ENCODE measurements at places on chromosomes 1 and 21. TPM values are rescaled to one million over a fixed set of nuclear protein-coding genes. Genes with fewer than 3 reads are reported as not detected.
A peak's percentile ranks its signal among the peaks of the same experiment; 100 is the strongest.

GRCh38 chr1:234725177-234726132 is 115.5 kb upstream of the IRF2BP2 start:
- no peaks in the 10 kb centered on the region for H3K27me3 ChIP-seq
- no peaks in the 10 kb centered on the region for H3K36me3 ChIP-seq
- H3K4me1 ChIP-seq = peaks cover 44% of the 10 kb centered on the region
- H3K4me3 ChIP-seq = no peak overlapping the region

GRCh38 chr1:1175221-1176062 is 1.8 kb downstream of the TTLL10 start:
- peak; percentile 43 for DNase-seq
- no peaks in the 10 kb centered on the region for H3K27me3 ChIP-seq

DNA sequence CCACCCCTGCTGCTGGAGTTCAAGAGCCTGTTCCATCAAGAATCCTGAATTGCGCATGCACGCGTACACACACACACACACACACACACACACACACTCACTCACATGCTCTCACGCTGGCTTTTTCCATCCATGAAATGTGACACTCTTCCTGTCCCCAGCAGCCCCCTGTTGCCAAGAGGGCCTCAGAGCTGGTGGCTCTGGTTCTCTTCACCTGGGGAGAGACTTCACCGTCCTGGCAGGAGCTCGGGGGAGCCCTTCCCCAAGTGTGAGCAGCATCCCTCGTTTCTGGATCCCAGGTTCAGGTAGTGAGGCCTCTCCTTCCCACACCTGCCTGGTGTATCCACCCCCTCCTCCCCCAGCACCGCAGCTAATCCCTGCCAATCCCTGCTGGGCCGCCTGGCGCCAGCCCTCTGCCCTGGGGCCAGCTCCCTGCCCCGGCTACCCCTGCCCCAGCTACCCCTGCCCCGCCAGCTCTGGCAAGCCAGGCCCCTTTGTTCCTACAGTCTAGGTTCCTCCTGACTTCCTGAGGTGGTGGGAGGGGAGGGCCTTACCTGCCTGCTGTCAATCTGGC is 9.9 kb downstream of the PLOD1 start:
- H3K4me1 ChIP-seq = no peaks in the 10 kb centered on the region
- H3K27ac ChIP-seq = no peak overlapping the region
- no peak overlapping the region for H3K4me3 ChIP-seq
- no peaks in the 10 kb centered on the region for H3K36me3 ChIP-seq

C8B gene
- total RNA-seq = not detected
